Small intestine (tissue), 16 donors: ENCODE measurements at places on chromosomes 12 and 14.

DNA sequence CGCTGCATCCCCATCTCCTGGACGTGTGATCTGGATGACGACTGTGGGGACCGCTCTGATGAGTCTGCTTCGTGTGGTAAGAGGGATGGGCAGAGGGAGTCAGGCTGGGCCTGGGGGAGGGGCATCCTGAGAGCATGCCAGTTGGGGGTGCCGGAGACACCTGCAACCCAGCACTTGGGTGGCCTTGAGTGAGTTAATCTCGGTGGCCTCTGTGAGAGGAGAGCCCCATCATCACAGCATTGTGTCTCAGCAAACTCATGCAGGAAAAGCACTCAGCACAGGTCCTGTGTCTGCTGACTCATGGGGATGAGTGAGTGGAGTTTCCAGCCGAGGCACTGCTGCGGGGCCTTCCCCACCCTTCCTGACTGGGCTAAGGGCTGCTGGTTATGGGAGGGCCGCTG, 19.6 kb upstream of the LRP1-AS start:
- DNase-seq, result no peak

DNA sequence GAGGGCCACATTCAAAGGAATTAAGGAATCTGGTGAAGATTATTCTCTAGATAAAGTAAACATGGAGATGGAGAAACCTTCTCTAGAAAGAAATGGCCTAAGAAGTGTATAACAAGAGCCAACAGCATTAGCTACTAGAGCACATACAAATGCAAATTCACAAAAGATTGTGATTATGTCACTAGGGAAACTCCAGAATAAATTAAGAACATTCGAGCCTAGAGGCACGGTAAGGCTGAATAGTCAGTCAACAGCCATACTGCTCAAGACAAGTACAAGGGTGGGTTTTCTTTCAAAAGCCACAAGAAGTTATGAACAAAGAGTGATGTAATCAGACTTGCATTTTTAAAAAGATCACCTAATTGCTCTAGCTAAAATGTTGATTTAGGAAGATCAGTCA, 25.4 kb downstream of the PPP4R3A start:
- no peak for DNase-seq

GRCh38 chr12:13044906-13045299, 722 bp downstream of the FAM234B start:
- DNase-seq, result no peak

DNA sequence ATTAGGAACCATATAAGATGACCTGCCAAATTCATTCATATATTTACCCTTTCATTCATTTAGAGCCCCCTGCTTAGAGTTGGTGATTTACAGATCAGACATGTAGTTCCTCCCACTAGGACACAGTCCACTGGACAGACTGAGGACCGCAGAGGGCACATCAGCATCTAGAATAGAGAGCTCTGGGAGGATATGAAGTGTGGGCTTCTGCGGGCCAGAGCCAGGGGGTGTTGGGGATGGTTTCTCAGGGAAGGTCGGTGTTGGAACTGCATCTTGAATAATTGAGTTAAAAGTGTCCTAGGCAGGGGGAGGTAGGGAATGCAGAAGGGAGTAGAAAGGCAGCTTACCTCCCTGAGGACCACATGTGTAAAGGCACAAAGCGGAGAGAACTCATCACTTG, 42.9 kb downstream of the KLC1 start:
- no peak for DNase-seq

- DNase-seq, result no peak
These were observed 111.4 kb upstream of the SYT10 start for GRCh38 chr12:33551006-33551405.

DNA sequence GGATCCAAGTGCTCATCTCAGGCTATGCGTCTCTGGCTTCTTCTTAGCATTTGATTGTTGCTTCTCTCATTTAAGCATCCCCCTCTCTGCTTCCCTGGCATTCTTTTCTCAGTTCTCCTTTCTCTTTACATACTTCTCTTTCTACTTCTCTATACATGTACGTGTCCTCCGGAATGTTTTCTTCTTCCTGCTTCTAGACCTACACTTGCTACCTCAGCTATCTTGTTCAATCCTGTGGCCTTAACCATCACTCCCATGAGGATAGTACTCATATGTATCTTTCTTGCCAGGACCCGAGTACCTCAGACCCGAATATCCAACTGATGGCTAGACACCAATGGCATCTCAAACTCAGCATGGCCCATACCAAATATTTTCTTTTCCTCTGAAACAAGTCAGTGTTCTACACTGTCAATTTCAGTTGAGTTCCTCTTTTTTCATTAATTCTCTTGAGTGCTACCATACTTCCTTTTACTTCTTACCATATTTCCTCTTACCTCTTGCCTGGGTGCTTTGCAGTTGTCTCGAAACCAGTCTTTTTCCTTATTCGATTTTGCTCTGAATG, 115.1 kb upstream of the SLC38A2 start:
- no peak for DNase-seq
